Fibroblast of lung (primary cell): ENCODE measurements at places on chromosomes 12 and 14. TPM values are rescaled to one million over a fixed set of nuclear protein-coding genes. Genes with fewer than 3 reads are reported as not detected.

EXD2 gene
- total RNA-seq, result 21.1 and 27.7 TPM in 2 replicates

- H3K4me1 ChIP-seq, result peaks cover 51% of the 10 kb centered on the region
- H3K36me3 ChIP-seq, result no peaks in the 10 kb centered on the region
- H3K27ac ChIP-seq, result peak overlapping the region; percentile 24
These were observed 127.3 kb upstream of the HIF1A start for GRCh38 chr14:61567838-61568571.

DNA sequence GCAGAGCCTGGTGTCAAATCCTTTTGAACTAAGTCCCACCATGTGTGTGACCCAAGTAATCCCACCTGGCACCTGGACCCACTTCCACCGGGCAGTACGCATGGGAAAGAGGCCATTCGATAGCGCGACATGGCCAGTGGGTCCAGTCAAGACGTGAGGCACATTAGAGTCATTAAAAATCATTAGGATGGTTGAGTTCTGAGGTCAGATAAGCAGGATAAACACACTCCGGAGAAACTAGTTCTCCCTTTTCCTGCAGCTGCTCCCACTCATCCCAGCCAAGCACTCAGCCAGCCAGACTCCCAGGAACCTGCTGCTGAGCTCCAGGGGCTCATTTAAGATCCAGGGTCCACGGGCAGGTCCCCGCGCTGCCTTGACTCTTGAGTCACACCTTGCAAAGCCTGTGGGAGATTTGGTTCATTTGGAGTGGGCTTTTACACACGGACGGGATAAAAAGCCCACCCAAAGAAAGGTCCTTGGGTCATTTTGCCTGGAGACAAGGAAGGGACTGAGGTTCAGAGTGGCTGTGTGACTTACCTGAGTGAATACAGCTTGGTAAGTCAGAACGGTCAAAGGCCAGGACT lies 313.9 kb downstream of the BCL11B start:
- no peak for DNase-seq
- H3K27me3 ChIP-seq, result no peaks in the 10 kb centered on the region
- no peak overlapping the region for H3K4me3 ChIP-seq
- no peaks in the 10 kb centered on the region for H3K36me3 ChIP-seq
- H3K27ac ChIP-seq, result no peak overlapping the region

DNA sequence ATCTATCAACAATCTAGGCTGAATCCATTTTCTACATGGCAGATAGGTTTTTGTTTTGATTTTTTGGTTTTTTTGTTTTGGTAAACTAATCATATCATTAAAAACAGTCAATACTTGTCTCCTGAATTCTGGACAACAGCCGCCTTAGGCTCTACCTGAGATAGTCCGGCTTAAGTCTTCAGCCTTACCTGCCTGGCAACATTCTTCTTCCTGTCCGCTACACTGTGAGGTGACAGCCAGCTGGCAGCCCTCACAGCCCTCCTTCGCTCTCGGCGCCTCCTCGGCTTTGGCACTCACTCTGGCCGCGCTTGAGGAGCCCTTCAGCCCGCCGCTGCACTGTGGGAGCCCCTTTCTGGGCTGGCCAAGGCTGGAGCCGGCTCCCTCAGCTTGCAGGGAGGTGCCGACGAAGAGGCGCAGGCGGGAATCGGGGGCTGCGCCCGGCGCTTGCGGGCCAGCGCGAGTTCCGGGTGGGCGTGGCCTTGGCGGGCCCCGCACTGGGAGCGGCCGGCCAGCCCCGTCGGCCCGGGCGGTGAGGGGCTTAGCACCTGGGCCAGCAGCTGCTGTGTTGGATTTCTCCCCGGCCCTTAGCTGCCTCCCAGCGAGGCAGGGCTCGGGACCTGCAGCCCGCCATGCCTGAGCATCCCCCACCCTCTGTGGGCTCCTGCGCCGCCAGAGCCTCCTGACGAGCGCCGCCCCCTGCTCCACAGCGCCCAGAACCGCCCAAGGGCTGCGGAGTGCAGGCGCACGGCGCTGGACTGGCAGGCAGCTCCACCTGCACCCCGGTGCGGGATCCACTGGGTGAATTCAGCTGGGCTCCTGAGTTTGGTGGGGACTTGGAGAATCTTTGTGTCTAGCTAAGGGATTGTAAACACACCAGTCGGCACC lies 49.0 kb downstream of the MDGA2 start:
- H3K27ac ChIP-seq, result no peak overlapping the region
- no peaks in the 10 kb centered on the region for H3K36me3 ChIP-seq
- no peak for DNase-seq
- H3K27me3 ChIP-seq, result no peaks in the 10 kb centered on the region
- no peak overlapping the region for H3K4me3 ChIP-seq

DNA sequence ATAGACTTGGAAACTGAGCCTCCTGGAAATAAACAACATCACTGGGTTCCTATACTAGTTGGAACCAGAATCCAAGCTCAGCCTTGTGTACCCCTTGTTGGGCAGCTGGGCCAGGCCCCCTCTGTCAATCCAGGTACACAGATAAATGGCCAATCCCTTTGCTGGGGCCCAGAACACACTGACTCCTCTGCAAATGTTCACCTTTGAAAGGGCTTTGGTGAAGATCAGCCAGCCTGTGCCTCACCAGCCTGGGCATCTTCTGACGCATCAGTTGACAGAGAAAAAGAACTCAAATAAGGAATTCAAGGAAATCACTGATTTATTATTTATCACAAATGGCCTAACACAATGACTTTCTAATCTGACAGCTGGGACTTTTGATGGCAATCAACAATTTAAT lies 1090.2 kb downstream of the BCL11B start:
- H3K27me3 ChIP-seq, result no peaks in the 10 kb centered on the region
- DNase-seq, result no peak
- H3K4me1 ChIP-seq, result no peaks in the 10 kb centered on the region
- no peak overlapping the region for H3K4me3 ChIP-seq
- H3K27ac ChIP-seq, result no peak overlapping the region
- H3K36me3 ChIP-seq, result no peaks in the 10 kb centered on the region

DNA sequence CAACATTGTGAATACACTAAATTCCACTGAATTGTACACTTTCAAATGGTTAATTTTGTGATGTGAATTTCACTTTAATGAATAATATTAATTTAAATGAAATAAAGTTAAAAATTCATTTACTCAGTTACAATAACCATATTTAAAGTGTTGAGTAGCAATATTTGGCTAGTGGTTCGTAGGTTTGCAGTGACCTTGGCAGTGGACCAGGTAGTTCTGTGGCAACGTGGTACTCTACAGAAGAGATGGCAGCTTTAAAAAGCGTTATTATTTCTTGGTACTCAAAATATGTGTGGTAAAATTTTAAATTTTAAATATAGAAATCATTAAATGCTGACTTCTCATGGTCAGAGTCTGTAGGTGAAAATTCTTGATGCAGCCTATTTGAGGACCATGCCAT lies 51.6 kb downstream of the AEBP2 start:
- H3K27ac ChIP-seq, result no peak overlapping the region
- no peaks in the 10 kb centered on the region for H3K27me3 ChIP-seq
- no peak overlapping the region for H3K4me3 ChIP-seq
- peaks cover 2% of the 10 kb centered on the region for H3K36me3 ChIP-seq
- no peak for DNase-seq

NOVA1 gene
- total RNA-seq, result 3.6 and 5.1 TPM in 2 replicates

DNA sequence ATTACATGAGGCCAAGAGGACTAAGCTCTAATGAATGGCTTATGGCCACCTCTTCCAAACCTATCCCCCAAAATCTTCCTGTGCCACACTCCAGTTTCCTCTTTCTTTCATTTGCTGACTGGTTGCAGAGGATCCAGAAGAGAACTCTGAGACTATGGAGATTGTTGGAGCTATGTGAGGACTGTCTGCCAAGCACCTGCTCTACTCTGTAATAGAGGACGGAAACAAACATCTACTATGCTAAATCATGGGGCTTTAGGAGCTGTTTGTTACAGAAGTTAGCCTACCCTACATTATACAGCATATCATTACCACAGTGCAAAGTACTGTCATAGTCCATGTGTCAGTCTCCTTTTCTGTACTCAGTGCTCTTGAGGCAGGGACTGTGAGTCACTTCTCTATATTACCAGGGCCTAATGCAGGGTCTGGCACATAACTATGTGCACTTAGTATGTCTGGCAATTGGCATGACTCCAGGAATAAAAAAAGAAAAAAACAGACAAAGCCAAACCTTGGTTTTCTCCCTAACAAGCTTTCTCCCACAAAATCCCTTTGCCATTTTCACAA lies 95.1 kb downstream of the RPAP3 start:
- DNase-seq, result no peak
- H3K4me1 ChIP-seq, result no peaks in the 10 kb centered on the region
- H3K4me3 ChIP-seq, result no peak overlapping the region
- no peak overlapping the region for H3K27ac ChIP-seq
- no peaks in the 10 kb centered on the region for H3K36me3 ChIP-seq
- no peaks in the 10 kb centered on the region for H3K27me3 ChIP-seq

DNA sequence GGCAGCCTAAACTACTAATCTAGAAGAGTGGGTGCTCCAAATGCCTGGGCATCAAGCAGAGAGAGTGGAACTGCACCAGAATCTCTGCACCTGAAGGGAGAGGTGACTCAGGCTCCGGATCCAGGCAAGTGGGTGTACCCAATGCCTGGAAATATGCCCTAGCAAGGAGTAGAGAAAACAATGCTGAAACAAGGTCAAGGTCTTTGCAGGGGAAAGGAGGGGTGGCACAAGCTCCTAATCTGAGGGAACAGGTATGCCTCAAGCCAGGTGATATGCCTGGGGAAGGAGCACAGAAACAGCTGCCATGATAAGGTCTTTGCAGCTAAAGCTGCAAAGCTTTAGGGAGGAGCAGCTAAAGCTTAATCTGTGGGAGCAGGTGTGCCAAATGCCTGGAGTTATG lies 136.0 kb upstream of the KITLG start:
- no peaks in the 10 kb centered on the region for H3K27me3 ChIP-seq
- no peaks in the 10 kb centered on the region for H3K36me3 ChIP-seq

CCDC175 gene
- total RNA-seq, result not detected in 2 replicates

- H3K36me3 ChIP-seq, result no peaks in the 10 kb centered on the region
- no peak overlapping the region for H3K4me3 ChIP-seq
- H3K27ac ChIP-seq, result no peak overlapping the region
- H3K4me1 ChIP-seq, result no peaks in the 10 kb centered on the region
These were observed 6.4 kb upstream of the GPHN start for GRCh38 chr14:66501592-66501991.

GRCh38 chr14:70027785-70028428 lies 148.7 kb downstream of the SMOC1 start:
- H3K36me3 ChIP-seq, result no peaks in the 10 kb centered on the region
- H3K4me3 ChIP-seq, result no peak overlapping the region
- peak; percentile 10 for DNase-seq
- H3K27me3 ChIP-seq, result no peaks in the 10 kb centered on the region
- no peaks in the 10 kb centered on the region for H3K4me1 ChIP-seq
- H3K27ac ChIP-seq, result no peak overlapping the region
